ENCODE measurements at places on chromosomes 2 and 18.

GRCh38 chr2:126657148-126657635 lies 1.2 kb downstream of the GYPC start:
- peak; percentile 63 for DNase-seq
- no peaks in the 10 kb centered on the region for H3K36me3 ChIP-seq
- H3K27me3 ChIP-seq = no peaks in the 10 kb centered on the region
- peak overlapping the region; percentile 96 for H3K27ac ChIP-seq
- peak overlapping the region; percentile 71 for H3K4me3 ChIP-seq
- peaks cover 69% of the 10 kb centered on the region for H3K4me1 ChIP-seq

DNA sequence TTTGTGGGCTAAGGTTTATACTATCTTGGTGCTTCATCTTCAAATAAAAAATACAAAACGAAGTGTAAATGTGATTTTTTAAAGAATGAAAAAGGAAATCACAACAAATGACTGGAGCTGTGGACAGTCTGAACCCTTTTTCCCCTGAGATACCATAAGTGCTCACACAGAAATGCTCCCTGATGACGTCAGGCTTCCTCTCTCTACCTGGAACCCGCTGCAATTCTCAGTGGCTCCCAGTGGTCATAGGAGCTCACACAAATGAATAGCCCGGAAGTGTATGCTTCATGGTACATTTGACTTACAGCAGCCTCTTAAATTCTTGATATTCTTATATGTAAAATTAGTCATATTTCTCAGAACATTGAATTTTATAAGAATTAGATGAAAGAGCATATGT lies 249.7 kb upstream of the GYPC start:
- H3K4me1 ChIP-seq = no peaks in the 10 kb centered on the region
- H3K4me3 ChIP-seq = no peak overlapping the region
- DNase-seq = no peak
- H3K27me3 ChIP-seq = no peaks in the 10 kb centered on the region
- no peak overlapping the region for H3K27ac ChIP-seq
- H3K36me3 ChIP-seq = no peaks in the 10 kb centered on the region

- peaks cover 14% of the 10 kb centered on the region for H3K4me1 ChIP-seq
- DNase-seq = no peak
- no peaks in the 10 kb centered on the region for H3K36me3 ChIP-seq
- H3K4me3 ChIP-seq = no peak overlapping the region
- H3K27ac ChIP-seq = no peak overlapping the region
Measured at GRCh38 chr2:42977270-42978174, 185.1 kb upstream of the HAAO start.

DNA sequence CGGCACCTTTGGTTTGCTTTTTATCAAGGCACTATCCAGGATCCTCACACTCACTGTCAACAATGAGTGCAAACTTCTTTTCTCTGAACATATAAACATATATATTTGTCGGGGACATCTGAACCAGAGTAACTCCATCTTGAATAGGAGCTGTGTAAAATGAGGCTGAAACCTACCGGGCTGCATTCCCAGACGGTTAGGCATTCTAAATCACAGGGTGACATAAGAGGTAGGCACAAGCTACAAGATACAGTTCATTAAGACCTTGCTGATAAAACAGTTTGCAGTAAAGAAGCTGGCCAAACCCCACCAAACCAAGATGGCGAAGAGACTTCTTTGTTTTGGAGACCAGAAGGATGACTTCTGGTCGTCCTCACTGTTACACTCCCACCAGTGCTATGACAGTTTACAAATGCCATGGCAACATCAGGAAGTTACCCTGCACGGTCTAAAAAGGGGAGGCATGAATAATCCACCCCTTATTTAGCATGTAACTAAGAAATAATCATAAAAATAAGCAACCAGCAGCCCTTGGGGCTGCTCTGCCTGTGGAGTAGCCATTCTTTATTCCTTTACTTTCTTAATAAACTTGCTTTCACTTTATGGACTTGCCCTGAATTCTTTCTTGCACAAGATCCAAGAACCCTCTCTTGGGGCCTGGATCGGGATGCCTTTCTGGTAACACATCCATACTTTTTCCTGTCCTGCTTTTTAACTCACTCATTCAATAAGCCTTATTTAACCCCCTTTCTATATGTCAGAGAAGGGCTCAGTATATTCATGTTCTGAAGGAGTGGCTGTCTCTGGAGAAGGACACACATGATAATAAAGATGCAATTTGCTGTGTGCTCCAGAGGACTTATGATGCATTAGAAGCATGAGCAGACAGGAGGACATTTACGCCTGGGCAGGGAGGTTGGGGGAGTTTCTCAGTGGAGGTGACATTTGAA lies 65.4 kb downstream of the TACR1 start:
- no peak overlapping the region for H3K4me3 ChIP-seq
- H3K4me1 ChIP-seq = peaks cover 10% of the 10 kb centered on the region
- no peak for DNase-seq
- no peaks in the 10 kb centered on the region for H3K27me3 ChIP-seq
- H3K36me3 ChIP-seq = no peaks in the 10 kb centered on the region

Measured in lower lobe of right lung (tissue), 2 donors.